ENCODE measurements at places on chromosomes 5 and 9.

GRCh38 chr9:124297915-124298645, 40.3 kb downstream of the NEK6 start:
- no peak for DNase-seq

GRCh38 chr9:113309204-113309813, 6.1 kb upstream of the RNF183 start:
- no peak for DNase-seq

DNA sequence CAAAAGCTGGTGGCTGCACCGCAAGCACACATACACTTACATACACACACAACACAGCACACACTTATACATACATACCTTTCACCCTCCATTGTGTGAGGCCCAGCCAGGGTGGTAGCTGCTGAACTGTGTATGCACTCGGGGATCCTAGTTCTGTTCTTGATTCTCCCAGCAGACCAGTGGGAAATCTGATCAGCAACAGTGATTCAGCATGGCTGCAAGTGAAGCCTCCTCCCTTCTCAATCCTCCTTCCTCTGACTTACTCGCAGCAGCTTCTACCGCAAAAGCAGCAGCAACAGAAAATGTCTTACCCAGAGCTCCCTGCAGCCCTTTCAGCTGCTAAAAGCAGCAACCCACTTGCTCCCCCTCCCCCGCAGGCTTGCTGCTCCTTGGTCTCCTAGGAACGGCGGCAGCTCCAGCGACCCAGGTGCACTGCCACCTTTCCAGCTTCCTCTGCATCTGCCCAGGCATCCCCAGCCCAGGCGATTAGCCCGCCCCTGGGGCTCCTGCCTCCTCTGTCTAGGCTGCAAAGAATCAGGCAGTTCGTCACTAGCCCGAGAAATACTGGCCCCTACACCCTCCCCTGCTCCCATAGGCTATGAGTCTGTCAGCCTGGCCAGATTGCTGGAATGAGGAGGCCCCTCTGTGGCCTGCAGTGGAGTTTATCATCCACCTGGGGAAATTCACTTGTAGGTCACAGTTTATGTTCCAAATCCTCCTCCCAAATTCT, at the start of gene KLHL3:
Gene KLHL3 (minus strand): TSS at position 535 of the 730 bp plus-strand sequence. CDS start 443 bp downstream, at position 92.
- peak; percentile 69 for DNase-seq

DNA sequence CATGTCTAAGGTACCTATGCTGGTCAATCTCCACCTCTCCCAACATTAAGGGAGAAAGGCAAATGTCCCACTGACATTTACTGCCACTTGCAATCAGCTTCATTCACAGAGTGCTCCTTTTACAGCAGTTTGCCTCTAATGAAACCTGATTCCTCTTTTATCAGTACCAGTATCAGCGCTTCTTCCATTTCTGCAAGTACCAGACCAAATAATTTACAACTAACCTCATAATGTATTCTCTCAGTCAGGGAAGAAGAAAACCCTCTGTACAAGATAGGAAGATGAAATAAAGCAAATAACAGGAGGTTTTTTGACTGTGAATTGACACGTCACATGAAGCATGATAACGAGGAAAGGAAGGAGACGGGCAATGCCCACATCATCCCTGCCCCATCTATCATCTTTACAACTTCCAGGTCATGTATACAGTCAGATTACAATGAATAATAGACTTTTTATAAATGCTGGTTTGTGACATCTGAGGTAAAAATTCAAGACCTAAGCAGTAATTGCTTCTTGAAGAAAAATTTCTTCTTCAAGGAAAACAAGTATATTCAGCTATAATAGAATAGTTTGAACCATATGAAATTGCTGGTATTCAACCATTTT, 21.9 kb downstream of the ABITRAM start:
- no peak for DNase-seq

DNA sequence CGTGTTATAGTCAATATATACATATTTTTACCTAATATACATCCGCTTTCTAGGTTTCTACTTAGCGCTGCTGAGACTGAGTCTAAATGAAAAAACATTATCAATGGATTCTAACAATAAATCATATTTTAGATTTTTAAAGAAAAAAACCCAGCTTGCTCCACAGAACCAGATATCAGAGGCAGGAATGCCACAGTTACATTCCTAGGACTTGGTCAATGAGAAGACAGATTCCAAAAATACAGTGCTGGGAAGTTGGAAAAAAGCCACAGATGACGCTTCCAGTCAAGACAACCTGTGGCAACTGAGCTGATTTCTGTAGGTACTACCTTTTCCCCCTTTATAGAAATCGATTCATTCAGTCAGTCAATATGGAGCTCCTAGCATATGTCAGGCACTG, 577 bp upstream of the CCDC112 start:
- DNase-seq = no peak

Data from activated CD8-positive, alpha-beta memory T cell treated with anti-CD3 and anti-CD28 coated beads, Interleukin-2, amount 50 U/mL, for 48 hours (primary cell).